ENCODE measurements at places on chromosomes 5 and 9.

- DNase-seq, result peak; percentile 2
Observed at GRCh38 chr9:92535940-92536850, at the start of gene ECM2. TSS of gene ECM2 (minus strand) at chr9:92535990. CDS start at chr9:92522866, 13,124 bp downstream.

- DNase-seq, result no peak
Observed at GRCh38 chr5:98200726-98201541, 572.5 kb upstream of the RGMB start.

GRCh38 chr9:130629443-130630070, 34.8 kb upstream of the PRDM12 start:
- no peak for DNase-seq

DNA sequence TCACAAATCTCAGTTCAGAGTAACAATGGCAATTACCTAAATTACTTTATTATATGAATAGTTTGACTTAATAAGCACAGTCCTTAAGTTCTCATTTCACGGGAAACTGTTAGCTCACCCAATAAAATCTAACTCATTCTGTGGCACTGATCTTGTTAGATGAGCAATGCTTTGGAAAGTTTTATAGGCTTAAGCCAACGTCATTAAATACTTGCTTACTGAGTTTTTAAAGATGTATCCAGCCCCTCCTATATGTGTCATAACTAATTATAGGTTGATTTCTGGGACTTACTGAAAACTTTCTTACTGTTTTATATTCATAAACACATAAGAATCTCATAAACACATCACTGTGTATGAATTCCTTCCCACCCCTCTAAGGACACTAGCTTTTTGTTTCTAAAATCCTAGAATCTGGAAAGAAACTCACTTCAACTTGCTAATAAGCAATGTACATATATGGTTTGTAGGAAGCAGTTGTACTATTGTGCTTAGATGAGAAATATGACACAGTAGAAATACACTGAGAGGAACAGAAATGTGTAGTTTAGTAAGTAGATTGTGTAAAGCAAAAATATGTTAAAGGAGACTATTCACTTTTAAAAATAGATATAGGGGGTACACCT, 14.1 kb upstream of the MARCOL start:
- DNase-seq, result no peak

DNA sequence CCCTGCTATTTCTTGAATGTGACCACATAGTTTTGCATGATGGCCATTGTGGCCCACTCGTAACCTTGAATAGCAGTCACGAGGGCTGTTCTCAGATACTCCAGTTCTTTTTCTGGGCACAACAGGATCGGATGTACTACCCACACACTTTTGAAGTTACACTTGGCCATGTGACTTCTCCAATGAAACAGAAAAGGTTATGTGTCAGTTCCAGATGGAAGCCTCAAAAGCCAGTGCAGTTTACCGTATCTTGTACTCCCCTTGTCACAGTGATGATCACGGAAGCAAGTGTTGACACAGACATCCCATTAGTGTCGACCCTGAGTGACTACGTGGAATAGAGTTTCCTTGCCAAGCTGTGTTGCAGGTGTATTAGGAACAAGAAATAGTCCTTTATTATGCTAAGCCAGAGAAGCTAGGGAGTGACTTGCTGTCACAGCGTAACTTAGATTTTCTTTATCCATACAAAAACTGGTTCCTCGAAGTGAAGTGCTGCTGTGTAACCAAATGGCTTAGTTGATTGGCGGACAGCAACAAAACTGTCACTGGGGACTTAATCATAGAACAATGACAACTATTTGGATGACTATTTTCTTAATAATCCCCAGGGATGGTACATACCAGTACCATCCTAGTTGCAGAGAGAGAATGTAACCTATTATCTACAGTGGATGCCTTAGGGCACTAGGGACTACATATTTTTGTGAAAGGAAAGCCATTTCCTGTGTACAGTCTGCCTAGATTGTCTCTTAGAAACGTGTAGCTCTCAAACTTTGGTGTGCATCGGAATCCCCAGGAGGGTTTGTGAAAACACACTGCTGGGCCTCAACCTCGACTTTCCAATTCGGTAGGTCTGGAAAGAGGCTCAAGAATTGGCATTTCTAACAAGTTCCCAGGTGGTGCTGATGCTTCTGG, 90.1 kb upstream of the DMRT1 start:
- no peak for DNase-seq

DNA sequence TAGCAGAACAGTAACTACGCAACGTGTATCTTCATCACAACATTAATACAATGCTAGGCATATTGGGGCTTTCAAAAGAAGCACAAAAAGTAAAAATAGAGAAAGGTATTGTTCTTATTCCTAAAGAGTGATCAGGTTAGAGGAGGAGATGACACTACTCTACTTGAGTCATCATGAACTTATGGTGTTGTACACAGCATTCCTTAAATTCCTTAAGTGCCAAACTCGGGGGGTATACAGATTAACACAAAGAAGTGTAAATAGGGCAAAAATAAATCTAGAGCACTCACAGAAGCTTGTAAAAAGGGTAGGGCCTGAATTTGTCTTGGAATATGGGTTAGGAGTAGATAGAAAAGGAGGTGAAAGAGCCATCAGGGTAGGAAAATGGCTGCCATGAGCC, 308.0 kb upstream of the DAP start:
- no peak for DNase-seq

DNA sequence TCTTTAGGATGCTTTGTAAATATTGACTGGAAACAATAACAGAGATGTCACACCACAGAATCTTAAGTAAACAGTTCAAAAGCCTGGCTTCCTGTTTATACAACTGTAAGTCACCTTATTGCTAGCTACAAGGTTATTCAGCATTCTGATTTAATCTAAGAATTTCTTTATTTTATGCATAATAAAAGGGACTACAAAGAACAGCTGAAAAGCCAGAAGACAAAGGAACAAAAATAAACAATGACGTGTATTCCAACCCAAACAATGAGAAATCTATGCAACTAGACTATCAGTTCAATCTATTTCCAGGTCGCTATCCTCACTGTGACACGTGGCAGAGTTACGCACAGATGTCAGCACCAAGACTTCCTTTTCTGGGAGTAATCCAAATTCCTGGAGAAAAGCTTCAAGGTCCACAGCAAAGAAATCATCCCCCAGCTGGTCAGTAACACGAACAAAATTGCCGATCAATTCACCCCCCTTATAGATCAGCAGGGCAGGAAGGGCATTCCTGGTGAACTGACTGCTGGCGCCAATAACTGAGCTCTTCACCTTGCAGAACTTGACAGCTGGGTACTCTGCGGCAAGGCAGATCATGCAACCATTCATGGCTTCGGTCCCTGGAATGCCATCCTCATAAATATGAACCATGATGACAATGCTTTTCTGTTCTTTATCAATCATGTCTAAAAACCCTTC, 8.4 kb downstream of the PDCL start:
- no peak for DNase-seq

DNA sequence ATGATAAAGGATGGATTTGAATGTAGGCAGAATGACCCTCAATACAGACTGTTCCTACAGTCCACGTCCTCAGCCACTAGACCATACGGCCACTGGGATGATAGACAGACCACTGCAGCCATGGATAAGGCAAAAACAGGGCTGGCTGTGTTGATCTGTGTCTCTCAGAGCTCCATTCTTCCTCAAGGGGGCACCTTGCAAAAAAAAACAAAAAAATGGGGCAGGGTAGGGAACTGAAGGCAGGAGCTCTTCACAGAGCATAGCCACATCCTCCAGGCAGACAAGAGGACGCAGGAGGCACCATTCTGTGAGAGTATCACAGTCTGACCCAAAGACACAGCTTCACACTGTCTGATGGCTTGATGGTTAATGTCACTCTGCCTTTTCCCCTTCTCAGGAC, 61.2 kb upstream of the GABRP start:
- no peak for DNase-seq

DNA sequence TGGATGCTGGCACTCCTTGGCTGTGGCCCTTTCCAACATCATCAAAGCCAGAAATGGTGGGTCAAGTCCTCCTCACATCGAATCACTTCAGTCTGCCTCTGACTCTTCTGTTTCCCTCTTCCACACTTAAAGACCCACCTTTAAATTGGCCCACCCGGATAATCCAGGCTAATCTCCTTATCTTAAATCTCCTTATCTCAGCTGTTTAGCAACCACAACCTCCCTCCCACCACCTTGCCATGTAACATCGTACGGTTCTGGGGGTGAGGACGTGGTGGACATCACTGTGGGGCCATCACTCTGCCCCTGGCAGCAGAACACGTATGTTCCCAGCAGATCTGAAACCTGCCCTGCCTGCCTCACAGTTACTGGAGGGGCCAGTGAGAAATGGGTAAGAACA, 11.5 kb downstream of the IGFBPL1 start:
- DNase-seq, result no peak

DNA sequence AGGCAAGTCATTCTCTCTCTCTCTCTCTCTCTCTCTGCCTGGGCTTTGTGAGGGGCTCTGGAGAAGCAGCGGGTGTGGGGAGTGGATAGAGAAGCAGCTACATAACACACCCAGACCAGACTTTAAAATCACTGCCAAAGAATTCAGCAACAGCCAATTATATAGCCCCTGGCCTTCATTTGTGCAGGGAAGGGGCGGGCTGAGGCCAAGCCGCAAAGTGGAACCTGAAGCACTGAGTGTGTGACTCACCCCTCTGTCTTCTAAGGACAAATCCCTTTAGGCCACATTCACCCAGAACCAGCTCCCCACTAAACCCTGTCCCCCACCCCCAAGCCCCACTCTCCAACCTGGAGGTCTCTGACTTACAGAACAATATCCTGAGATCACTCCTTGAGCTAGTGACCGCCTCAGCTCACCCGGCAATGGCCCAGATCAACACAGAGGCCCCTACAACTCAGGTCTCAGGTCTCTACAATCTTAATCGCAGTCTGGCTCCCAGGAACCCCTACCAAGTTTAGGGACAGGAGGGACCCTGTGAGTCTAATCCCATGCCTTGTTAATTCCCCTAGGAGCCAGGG, 6.0 kb downstream of the B4GALT1 start:
- DNase-seq, result no peak

- no peak for DNase-seq
Observed at GRCh38 chr5:67053229-67053628, 143.4 kb downstream of the CD180 start.

DNA sequence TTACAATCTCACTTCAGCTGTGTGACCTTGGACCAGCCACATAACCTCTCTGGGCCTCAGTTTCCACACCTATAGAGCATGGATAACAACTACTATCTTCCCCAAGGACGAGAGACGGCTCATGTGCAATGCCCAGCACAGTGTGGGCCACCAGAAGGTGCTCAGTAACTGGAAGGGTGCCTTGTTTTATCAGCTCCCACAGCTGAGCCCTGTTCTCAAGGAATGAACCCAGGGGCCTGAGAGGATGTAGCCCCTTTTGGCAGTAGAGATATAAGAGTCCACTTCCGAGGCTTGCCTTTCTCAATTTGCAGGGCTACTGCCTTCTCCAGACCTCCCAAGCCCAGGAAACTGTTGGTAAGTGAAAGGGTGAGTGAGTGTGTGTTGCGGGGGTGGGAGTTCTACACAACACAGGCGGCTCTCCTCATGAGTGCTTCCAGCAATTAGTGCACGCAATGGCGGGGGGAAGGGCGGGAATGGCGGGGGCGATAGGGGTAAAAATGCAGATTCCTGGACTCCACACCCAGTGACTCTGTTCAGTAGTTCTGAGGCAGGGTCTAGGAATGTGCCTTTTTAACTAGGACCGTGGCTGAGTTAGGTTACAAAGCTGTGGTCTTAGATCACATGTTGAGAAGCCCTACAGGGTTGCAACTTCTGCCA, 185.1 kb downstream of the FSTL4 start:
- DNase-seq, result no peak

GRCh38 chr5:25974451-25974850, 1063.9 kb downstream of the CDH9 start:
- no peak for DNase-seq

DNA sequence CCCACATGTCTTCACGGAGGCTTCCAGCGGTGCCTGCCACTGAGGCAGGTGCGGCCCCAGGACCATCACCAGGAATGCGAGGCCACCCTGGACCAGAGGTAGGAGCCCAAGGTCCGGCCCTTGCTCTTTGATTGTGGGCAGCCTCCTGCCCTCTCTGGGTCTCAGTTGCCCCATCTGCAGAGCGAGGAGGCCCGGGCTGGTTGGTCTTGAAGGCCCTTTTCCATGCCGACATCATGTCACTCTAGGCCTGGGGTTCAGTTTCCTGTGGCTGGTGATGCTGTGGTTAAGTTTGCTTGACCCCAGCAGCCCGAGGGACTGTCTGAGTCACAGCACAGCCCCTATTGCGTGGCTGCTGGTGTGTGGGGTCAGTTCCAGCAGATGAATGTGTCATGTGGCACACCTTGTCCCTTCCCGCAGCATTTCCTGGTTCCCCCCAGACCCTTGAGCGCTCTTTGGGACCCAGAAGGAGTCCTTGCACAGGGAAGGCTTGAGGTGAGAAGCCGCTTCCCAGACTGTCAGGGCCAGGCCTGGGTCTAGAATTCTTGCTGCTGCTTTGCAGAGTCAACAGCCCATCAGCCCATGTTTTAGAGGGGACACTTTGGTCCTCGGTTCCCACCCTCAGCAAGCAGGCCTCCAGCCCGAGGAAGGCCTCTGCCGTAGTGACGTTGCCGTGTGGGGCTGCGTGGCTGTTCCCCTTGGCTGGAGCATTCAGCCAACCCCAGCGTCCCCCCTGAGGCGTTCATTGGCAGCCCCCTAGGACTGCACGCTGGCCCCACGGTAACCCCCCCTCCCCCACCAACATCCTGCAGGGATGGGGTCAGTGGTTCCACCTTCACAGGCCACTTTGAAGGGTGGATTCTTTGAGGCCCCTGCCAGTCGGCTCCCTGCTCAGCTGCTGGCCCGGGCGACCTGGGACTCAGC, 31.0 kb upstream of the HMCN2 start:
- no peak for DNase-seq

DNA sequence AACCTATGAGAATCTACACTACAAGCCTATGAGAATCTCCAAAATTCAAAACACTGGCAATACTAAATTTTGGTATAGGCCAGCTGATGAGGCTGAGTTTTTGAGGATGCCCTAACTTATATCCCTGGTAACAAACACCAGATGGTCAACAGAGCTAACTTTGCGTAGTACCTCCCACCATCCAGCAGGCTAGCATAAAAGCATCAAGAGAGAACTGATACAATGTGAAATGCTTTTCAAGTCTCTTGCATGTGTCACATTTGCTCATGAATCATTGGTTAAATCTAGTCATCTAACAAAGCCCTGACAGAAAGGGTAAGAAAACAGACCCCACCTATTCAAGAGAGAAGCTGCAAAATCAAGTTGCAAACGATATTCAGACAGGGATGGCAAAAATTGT, 1609.7 kb upstream of the CDH9 start:
- DNase-seq, result no peak

- no peak for DNase-seq
Observed at GRCh38 chr5:95615164-95615467, 4.8 kb upstream of the GPR150 start.

DNA sequence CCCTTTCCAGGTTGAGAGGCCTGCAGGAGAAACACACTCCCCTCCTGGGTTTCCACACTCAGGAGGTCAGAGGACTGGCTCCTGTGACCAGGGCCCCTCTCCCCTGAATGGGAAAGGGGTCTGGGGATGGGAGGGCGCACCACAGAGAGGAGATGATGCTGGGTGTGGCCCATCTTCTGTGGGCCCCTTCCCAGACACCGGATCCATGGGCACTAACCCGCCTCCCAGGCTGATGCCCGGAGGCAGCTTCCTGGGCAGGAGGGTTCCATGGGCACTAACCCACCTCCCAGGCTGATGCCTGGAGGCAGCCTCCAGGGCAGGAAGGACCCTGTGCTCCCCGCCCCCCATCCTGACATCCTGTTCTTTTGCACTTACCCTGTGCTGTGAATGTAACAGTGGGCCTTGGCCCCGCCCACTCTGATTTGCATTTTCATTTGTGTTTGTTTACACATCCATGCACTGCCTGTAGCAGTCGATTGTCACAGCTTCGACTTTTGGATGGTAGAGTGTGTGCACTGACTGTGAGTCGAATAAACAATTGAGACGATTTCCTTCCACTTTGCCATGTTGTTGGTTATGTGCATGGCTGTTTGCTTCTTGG, 9.3 kb upstream of the DOLPP1 start:
- DNase-seq, result no peak
